HL-60 (cell line): ENCODE measurements at places on chromosomes 16 and 17.

GRCh38 chr17:35214192-35214591 lies 20.0 kb upstream of the SLC35G3 start:
- DNase-seq = no peak

GRCh38 chr16:81335669-81336068 lies 20.9 kb downstream of the GAN start:
- no peak for DNase-seq

GRCh38 chr16:57611181-57611580 lies 17.2 kb upstream of the ADGRG1 start:
- DNase-seq = no peak

GRCh38 chr16:88347656-88348376 lies 34.9 kb upstream of the ZNF469 start:
- DNase-seq = no peak

GRCh38 chr16:4667203-4667963 lies 26.0 kb upstream of the NUDT16L1 start:
- no peak for DNase-seq

GRCh38 chr17:74307984-74308773 lies 17.8 kb upstream of the KIF19 start:
- no peak for DNase-seq
